ENCODE measurements at places on chromosomes 2 and 18.

GRCh38 chr2:46073540-46074046 is 223.6 kb upstream of the EPAS1 start:
- peak; percentile 98 for DNase-seq

GRCh38 chr2:230868947-230869913 is 4.5 kb downstream of the ITM2C start:
- no peak for DNase-seq

DNA sequence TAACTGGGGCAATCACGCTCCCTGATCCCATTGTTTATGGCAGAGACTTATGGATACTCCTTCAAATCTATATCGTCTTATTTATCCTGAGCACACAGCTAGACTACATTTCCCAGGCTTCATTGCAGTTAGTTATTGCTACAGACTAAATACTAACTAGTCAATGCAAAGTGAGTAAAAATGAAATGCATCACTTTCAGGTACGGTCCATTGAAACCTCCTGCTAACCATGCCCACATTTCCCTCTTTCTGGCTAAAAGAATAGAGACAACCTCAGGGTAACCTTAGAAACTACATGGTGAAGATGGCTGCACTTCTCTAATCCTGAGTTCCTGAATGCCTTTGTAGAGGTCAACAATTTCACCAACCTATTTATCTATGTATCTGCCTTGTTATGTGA is 437.4 kb downstream of the EPHA4 start:
- DNase-seq = no peak

DNA sequence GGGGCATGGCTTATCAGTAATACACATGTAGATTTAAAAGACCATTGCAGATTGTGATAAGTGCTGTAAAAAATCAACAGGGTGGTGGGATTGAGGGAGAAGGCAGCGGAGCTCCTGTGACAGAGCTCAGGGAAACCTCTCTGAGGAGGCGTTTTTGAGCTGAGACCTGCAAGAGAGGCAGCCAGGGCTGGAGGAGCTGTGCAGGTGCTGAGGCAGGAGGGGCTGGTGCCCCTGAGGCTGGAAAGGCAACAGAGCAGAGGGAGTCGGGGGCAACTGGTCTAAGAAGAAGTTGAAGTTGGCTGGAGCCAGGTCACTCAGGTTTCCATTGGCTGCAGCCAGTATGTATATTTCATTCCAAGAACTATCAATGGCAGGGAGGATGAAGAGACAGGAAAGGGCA is 47.6 kb downstream of the KLHL29 start:
- no peak for DNase-seq

DNA sequence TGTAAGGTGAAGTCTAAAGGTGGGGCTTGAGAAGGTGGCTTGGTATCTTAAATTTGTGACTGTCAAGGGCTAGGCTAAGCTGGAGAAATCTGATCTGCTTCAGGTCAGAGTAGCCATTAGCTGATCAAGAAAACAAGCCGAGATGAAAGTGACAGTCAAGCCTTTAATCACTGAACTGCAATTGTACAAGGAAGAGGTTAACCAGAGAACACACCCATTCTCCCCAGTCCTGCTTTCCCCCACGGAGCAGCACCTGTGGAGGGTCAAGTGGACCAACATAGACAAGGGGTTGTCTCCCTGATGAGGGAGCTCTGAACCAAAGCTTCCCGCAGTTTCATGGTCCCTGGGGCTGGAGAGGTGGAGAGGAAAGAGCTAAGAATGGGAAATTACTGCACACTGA is 901.2 kb downstream of the DCC start:
- DNase-seq = no peak
